ENCODE measurements at places on chromosomes 3 and 15.

GRCh38 chr15:47409600-47409999 lies 307.7 kb upstream of the SEMA6D start:
- no peak for DNase-seq

- no peak for DNase-seq
These were observed 80.4 kb downstream of the NEDD4 start for GRCh38 chr15:55912982-55913381.

GRCh38 chr3:188321258-188321657 lies 167.3 kb downstream of the LPP start:
- no peak for DNase-seq

GRCh38 chr3:13177236-13177635 lies 104.0 kb upstream of the IQSEC1 start:
- no peak for DNase-seq

- no peak for DNase-seq
These were observed 17.3 kb downstream of the PXK start for GRCh38 chr3:58349792-58350626.

DNA sequence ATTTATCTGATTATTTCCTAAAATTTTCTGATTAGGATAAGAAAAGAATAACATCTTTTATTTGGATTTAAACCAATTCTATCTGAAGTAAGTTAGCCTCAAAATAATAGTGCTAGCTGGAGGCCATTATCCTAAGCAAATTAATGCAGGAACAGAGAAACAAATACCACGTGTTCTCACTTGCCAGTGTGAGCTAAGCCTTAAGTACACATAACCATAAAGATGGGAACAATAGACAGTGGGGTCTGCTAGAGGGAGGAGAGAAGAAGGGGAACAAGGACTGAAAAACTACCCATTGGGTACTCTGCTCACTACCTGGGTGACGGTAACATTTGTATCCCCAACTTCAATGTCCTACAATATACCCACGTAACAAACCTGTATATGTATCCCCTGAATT lies 31.3 kb upstream of the LYSMD4 start:
- DNase-seq, result no peak

DNA sequence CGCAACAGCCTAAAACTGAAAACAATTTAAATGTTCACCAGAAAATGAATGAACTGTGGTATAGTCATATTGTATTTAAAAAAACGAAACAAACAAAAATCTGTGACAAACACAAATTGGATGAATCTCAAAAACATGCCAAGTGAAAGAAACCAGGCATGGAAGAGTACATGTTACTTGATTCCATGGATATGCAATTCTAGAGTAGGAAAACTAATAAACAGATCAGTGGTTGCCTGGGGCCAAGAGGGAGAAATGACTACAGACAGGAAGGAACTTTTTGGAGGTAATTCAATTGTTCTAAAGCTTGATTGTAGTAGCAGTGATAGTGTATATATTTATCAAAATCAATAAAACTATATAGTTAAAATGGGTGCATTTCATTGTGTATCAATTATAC lies 16.8 kb downstream of the UBE3A start:
- DNase-seq, result no peak

DNA sequence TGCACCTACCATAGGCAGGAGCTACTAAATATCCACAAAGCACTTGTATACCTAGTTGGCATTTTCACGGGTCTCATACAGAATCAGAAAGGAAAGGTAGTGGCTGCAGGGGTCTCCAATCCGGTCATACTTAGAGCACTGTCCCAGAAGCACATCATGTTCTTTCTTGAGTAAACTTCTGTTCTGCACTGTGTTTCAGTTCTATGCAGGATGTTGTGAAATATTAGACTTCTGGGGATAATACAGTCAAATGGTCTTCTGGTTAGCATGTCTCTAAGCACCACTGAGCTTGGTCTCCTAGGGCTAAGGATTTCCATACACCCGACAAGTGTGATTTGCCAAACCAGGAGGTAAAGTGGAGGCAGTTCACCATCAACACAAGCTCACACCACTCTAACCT lies 27.9 kb downstream of the MINDY4B start:
- no peak for DNase-seq

DNA sequence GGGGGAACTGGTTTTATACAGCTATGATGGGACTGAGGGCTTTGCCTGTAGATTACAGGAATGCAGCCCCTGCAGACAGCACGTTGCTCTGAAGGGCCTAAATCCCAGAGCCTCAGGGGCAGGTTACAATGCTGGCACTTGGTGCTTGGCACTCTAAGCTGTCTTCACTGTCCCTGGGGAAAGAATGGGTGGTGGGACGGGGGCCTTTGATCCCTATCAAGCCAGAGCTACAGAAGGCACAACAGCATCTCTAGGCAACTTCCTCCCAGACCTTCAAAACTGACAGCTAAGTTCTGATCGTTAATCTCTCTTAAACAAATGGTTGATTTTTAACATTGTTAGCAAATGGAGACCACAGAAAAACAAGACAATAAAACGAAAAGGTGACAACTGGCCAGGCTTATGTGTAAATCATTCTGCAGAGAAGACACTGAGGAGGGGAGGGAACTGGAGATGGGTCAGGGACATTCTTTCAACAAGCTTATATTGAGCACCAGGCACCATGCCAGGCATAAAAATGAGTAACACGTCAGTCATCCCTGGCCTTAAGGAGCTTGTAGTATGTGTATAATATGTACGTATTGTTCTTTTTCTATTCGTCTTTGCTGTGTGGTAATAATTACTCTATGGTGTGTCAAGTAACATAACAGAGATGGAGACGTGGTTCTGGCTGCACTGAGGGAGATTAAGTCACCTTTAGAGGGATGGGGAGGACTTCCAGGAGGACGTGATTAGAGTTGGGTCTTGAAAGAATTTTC lies 49.1 kb downstream of the CA12 start:
- no peak for DNase-seq

DNA sequence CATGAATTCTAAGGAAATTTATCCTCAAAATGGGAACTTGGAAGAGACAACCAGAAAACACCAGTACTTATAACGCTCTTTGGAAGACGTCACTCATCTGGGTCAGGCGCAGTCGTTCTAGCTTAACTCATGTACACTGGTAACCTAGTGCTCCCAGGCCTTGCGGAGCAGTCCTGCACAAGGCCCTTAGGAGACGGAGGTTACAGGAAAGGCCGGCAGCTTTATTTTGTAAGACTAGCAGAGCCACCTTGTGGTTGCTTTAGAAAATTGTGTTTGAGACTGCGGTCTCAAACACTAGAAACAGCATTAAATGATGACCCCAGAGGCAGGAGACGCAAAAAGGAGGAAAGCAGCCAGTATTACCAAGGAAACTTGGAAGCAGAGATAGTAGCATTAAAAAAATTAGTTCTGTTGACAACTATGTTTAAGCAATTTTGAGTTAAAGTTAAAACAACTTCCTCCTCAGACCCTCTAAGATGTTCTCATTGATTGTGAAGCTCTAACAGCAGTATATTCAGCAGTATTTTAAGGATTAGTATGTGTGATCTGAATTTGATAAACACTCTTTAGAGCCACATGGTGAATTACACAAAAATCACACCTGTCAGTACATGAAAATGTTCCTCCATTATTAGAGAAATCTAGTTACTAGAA lies 141.9 kb upstream of the C2CD4B start:
- peak; percentile 38 for DNase-seq

Data from forelimb muscle (tissue), 1 donor.